ENCODE measurements at places on chromosomes 5 and 9. TPM values are rescaled to one million over a fixed set of nuclear protein-coding genes. Genes with fewer than 3 reads are reported as not detected.

SPATA31D4 gene
- not detected for total RNA-seq

PCDHGA8 gene
- total RNA-seq = 0.05 TPM

TMEM232 gene
- 0.43 TPM for total RNA-seq

C9orf152 gene
- total RNA-seq = not detected

TARS1 gene
- 148 TPM for total RNA-seq

SMAD5 gene
- 2.0 TPM for total RNA-seq

MACROH2A1 gene
- total RNA-seq = 264 TPM

OR1Q1 gene
- total RNA-seq = not detected

ZNF367 gene
- 23.2 TPM for total RNA-seq
